B cell (primary cell): ENCODE measurements at places on chromosomes 3 and 15.

DNA sequence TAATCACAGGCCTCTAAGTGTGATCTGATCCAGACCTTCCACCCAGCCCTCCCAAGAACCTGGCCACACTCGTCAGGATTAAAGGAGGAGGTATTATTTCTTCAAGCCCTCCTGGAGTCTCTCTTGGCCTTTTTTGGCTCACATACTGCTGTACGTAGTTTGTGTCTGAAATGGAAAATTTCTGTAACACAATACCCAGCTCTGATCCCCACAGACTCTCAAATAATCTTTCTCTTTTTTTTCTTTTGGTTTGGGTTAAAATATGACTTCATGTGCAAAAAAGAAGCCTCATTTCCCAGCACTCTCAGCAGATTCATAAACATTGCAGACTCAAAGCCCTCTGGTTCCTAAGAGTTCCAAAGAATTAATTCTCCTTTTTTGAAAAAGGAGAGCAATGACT lies 96.5 kb upstream of the PHLDB2 start:
- no peak for DNase-seq

DNA sequence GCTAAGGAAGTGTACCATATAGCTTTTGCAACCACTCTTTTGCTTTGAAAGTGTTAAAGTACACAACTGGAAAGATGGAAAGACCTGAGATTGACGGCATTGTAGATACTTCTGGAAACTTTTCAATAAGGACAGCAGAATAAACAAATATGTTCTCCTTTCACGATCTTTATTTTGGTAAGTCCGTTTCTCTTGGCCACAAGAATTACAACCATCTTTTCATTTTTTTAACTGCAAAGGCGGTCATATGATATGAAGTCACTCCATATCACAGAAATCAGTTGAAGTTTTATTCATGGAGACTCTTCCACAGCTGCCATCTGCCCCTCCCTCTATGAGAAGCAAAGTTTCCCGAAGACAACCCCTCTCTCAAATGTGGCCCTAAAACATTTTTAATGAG lies 303.4 kb upstream of the ICE2 start:
- no peak for DNase-seq

DNA sequence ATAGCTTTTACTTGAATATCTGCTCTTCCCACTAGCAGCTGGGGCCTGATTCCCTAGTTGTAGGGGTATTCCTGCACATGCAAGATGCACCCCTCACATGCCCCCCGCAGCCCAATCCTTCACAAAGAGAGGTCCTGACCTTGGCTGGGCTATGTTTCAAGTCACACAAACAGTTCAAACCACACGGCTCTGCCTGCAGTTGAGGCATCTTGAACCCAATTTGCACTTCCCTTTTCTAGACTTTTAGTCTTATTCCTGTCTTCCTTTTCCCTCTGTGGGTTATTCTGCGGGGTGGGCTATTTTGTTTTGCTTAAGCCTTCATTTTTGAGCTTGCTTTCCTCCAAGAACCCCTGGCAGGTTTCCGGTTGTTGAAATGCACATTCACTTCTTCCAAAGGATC lies 13.3 kb upstream of the CCR1 start:
- DNase-seq: no peak

- DNase-seq: no peak
Observed at GRCh38 chr3:65597226-65597951, 441.3 kb downstream of the MAGI1 start.

DNA sequence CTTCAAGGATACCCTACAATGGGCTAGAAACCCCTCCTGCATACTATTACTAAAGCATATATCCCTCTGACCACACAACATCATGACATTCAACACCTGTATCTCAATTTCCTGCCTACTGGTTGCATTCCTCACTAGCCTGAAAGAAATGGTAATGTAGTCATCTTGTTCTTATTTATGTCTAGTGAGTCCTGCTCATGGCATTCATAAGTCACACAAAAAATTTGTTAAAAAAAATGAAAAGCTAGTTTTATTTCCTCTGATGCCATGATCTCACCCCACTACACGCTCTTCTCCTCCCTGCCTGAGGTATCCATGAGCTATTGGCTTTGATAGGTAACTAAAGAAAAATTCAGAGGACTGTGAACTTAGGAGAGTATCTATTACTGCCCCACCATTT lies 284.5 kb downstream of the ZNF385D start:
- DNase-seq: no peak

- no peak for DNase-seq
Observed at GRCh38 chr3:171132873-171133272, 106.4 kb upstream of the SLC2A2 start.

DNA sequence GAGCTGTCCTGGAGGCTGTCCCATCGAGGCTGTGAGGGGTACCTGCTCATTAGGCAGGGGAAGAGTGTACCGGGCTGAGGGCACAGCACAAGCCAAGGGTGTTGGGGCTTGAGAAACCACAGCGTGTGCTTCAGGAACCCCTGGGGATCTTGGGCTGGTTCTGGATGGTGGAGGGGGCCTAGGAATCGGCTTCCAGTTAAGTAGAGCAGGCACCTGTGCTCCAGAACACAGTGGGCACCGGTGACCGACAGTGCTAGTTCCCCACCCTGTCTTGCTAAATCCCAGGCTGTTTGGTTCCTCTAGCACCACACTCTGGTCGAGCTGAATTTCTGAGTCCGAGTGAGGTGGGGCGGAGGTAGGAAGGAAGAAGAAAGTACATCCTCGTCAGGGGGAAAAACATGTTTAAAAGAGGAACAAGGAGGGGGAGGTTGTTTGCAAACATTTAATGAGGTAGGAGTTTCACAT lies 29.1 kb downstream of the SLC6A6 start:
- DNase-seq: no peak

- no peak for DNase-seq
Observed at GRCh38 chr3:197471221-197472010, 84.4 kb downstream of the BDH1 start.
